Bronchial epithelial cell (primary cell): ENCODE measurements at places on chromosomes 6 and 20.
A peak's percentile ranks its signal among the peaks of the same experiment; 100 is the strongest.

DNA sequence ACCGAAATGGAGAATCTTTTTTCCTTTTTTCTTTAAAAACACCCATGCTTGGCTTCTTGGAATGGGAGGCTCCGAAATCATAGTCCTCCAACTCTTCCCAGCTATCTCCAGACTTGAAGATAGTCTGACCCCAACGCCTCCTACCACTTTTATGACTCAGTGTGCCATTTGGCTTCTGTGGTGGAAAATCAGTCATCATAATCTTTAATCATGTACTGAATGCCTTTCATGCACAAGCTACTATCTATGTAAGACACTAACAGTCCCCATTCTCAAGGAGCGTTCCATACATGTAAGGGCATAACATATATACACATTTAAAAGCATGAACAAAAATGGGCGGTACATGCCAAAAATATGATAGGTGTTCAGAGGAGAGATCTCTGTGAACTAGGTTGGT lies 44.1 kb downstream of the TMEM14B start:
- DNase-seq = no peak

DNA sequence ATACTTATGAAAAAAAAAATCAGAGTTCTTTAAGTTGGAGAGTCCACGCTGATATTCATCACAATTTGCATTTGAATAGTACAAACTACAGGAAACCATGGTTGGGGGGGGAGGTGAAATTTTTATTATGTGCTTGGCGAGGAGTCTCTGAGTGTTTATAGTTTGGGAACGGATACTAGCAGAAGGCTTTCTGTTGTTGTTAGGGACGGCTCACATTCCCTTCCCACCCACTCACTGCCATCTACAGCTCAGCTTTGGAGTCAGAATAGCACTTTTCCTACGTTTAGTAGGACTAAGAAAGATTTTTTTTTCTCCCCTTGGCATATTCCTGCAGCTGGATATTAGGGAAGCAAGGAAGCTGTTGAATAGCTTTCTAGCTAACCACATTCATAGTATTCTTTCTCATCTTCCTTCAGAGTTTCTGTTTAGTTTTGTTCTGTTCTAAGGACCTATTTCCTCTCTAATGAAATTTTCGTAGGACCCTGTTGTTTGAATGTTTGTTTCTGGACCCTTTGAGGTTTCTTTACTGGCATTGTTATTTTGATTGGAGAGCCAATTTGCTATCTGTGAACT lies 235.1 kb upstream of the ZNF217 start:
- peak; percentile 87 for DNase-seq

- DNase-seq = peak; percentile 100
These were observed 76.8 kb downstream of the UNC5CL start for GRCh38 chr6:40962241-40962640.

GRCh38 chr20:56359212-56360132 lies 698 bp downstream of the FAM210B start:
- peak; percentile 75 for DNase-seq

GRCh38 chr6:4668271-4669179 lies 107.7 kb upstream of the CDYL start:
- DNase-seq = peak; percentile 25

GRCh38 chr20:64162239-64162910 lies 1.9 kb upstream of the MYT1 start:
- no peak for DNase-seq

DNA sequence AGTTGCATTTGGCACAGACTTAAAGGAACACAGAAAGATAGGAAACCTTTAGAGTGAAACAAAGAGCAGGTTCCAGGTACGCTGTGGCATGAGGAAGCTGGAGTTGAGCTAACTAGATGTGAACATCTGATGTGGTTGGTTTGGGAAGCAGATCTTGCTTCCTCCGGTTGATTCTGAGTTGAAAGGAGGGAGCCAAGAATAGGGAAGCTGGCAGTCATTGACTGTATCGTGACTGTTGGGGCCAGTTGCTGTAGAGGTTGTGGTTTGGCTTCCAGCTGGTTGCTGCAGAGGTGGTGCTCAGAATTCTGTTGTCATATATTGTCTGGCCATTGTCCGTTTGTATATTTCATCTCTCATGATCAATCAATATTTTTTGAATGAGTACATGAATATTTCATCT lies 325.9 kb downstream of the PLCB1 start:
- DNase-seq = no peak

DNA sequence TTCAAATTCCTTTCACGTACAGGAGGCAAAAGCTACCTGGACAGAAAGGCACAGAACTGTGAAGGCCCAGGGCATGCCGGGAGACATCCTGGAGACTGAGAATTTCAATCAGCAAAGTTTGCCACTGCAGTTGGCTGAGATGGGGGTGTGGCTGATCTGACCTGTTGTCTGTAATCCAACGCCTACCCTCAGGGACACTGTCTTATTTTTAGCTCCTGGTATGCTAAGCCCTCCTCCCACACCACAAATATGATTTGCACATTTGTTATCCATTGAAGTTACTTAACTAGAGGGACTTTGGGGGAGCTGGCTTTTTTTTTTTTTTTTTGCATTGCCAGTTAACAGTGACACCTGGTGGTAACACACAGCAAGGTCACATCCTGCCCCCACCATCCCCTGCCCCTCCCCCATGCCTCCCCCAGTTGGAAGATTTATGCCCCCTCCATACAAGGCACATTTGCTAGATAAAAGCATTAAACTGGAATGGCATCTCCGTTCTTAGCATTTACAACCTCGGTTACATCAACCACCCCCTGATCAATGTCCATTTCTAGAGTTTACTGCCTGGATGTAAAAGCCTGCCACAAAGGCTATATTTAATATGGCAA lies 40.4 kb downstream of the TTI1 start:
- peak; percentile 92 for DNase-seq

DNA sequence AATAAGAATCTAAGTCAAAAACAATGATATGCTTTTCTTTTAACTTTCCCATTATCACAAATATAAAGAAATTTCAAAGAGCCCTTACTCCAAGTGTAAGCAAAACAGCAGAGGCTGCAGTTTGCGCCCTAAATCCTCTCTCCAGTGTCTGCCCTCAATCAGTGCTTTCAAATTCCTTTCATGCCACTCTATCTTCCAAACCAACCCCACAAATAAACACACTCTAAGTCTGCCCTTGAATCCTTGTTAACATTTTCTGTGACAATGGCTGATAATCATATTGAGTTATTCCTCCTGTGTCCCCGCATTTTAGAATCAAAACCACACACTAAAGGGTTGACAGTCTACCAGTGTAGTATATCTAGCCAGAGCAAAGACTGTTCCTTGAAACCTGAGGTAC lies 317.9 kb upstream of the MARCKS start:
- DNase-seq = no peak

GRCh38 chr6:41132254-41132653 lies 21.9 kb downstream of the TREML1 start:
- DNase-seq = no peak

DNA sequence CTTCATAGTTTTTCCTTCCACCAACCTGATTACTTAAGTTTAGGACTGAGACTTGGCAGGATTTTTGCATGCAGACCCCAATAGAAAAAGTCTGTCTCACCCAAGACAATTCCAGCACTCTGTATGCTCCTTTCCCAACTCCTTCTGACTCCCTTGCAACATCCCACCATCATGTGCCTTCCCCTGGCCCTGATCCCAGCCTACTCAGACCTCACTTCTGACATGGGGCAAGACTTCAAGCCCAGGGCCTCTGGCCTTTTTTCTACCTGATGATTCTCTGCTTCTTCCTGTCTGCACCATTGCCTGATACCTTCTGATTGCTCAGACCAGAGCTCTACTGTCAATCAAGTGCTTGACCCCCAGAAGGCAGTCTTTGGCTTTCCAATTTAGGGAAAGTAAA lies 96.6 kb downstream of the HAO1 start:
- peak; percentile 77 for DNase-seq

GRCh38 chr6:26156850-26157250 lies 69.6 kb downstream of the HFE start:
- no peak for DNase-seq

DNA sequence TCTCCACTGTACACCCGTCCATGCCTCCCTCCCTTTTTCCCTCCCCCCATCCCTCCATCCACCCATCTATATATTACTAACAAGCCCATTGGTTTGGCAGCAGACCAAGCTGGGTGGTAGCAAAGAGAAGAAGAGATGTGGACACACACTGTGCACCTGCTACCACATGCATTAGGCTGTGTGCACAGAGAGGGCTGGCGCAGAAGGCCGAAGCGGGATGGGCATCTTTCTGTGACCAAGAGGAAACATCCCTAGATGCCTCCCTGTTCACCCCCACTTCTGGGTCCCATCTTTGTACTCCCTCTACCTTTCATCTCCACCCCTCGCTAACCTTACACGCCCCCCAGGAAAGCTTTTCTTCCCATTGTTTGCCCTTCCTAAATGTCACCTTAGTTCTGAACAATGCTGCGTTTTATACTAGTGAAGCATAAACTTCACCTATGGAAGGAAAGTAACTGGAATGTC lies 64.9 kb upstream of the AFDN start:
- no peak for DNase-seq

DNA sequence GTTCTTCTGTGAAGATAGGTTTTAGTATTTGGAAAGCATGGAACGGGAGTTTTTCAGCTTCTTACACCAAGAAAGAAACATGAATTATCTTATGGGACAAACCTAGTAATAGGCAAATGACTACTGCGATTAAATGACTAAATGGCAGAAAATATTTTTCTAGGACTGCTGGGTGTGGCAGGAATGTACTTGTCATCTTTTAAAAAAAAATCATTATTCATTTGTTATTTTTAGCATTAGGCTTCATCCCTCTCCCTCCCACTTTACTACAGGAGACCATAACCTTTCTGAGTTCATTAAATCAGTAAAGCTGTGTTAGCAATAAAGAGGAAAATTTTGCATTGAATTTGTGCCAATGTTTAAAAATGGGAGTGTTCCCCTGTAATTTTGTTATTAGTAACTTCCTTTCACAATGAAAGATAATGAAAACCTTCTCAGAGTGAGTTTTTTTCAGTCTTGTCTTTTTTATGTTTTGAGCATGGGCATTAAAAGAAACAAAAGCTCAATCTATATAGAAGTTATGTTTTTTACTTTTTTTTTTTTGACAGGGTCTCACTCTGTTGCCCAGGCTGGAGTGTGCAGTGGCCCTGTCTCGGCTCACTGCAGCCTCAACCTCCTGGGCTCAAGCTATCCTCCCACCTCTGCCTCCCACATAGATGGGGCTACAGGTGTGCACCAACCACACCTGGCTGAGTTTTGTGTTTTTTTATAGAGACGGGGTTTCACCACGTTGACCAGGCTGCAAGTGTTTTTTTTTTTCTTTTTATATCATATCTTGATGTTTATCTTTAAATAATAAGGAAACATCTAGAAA lies 105.6 kb upstream of the CLDN20 start:
- peak; percentile 76 for DNase-seq

DNA sequence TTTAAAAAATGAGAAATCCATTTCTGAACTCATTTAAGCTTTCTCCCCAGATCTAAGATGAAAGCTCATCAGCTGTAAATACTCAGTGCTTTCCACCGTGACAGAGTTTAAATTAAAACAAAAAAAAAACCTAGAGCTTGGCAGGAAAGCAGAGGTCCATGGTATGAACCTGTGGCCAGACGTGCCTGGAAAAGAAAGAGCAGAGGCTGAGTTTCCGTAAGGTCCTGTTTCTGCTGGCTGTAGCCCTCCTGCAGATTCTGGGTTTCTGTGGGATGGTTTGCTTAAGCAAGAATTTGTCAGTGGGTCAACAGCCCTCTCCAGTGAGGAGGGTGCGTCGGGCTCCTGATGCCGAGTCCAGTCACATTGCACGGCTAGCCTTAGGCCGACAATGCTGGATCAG lies 383.2 kb downstream of the SAMD5 start:
- no peak for DNase-seq

- no peak for DNase-seq
These were observed 13.0 kb downstream of the BAG6 start for GRCh38 chr6:31639449-31639861.

DNA sequence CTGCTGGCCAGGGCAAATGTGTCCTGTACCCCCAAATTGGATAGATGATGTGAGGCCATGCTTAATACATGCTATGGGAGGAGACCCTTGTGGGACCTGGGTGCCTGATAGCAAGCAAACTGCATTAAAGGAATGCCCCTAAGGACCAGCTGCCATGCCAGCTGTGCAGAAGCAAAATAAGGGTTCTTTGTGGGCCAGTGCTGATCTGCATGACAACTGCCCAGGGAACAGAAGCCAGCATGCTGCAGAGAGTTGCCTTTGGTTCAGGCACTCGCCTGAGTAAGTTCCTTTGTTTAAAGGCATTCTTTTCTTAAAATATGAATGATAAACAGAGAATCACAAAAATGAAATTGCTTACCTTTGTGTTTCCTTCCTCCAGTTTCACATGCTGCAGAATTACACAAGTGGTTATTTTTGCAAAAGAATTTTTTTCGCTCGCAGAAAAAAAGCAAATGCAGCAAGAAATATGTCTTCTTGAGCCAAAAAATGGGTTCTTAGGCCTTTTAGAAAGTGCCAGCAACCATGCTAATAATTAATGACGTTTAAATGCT lies 6.9 kb upstream of the SYNDIG1 start:
- no peak for DNase-seq

DNA sequence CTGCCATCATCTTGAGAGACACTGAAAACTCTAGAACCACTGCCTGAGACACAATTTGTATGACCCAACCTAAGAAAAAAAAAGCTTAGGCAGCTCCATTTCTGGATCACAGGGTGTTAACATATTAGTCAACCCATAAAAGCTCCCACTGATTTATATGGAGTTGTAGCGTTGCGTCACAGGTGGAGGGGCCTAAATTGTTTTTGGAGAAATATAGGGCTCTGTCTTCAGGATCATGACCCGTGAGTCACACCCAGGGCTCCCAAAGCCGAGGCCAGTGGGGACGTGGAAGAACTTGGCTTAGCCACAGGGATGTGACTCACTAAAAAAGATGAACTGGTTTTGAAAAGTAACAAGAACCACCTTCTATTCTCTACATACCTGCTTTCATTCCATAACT lies 116.5 kb upstream of the BMP2 start:
- DNase-seq = peak; percentile 91

GRCh38 chr20:49581482-49581881 lies 13.5 kb upstream of the PTGIS start:
- DNase-seq = no peak

GRCh38 chr6:54595844-54596243 lies 250.7 kb upstream of the FAM83B start:
- peak; percentile 52 for DNase-seq

GRCh38 chr6:33249732-33250630 lies 21.7 kb downstream of the VPS52 start:
- DNase-seq = peak; percentile 94

DNA sequence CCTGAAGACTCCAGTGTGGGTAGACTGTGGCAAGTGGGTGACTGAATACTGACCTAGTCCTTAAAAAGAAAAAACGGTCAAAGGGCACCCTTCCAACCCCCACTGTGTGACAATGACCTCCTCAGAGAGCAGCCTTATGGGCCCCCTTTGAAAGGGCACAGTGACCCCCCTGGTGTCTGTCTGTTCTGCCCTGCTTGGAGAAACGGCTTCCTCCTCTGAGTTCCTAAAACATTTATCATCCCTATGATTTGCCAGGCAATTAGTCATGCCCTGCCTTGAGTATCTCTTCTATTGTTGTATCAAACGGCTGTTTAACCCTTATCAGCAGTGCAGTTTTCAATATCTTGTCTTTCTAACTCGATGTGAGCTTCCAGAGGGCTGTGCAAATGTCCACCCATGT lies 21.0 kb upstream of the STX16 start:
- DNase-seq = peak; percentile 82

- DNase-seq = no peak
These were observed 301.0 kb upstream of the RUNX2 start for GRCh38 chr6:45027126-45027525.

GRCh38 chr6:35401514-35401913 lies 50.6 kb upstream of the FANCE start:
- peak; percentile 81 for DNase-seq
